ENCODE measurements at places on chromosomes 1 and 21.
A peak's percentile ranks its signal among the peaks of the same experiment; 100 is the strongest.

DNA sequence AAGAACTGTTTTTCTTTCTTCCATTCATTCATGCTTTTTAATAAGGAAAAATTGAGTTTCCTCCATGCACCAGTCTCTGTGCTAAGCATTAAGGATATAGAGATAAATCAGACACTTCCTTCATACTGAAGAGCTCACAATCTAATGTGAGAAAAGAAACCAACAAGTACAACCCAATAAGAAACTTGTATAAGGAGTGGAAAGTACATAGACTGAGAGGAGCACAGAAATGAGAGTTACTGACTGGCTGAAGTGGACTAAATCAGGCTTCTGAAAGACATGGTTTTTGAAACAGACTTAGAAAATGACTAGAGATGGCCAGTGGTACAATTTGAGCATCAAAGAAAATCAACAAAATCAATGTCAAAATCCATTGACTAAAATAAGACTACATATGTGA, 524.4 kb downstream of the PLPP3 start:
- DNase-seq, result no peak

GRCh38 chr1:119209061-119209460, 68.6 kb upstream of the WARS2 start:
- DNase-seq, result no peak

- no peak for DNase-seq
Observed at GRCh38 chr1:36481771-36482723, 666 bp downstream of the CSF3R start.

- no peak for DNase-seq
Observed at GRCh38 chr1:9555942-9556341, 16.7 kb downstream of the SLC25A33 start.

GRCh38 chr1:152960452-152961044, 9.9 kb upstream of the SPRR4 start:
- DNase-seq, result no peak

- DNase-seq, result no peak
Observed at GRCh38 chr1:196649990-196650389, 1.9 kb upstream of the CFH start.

DNA sequence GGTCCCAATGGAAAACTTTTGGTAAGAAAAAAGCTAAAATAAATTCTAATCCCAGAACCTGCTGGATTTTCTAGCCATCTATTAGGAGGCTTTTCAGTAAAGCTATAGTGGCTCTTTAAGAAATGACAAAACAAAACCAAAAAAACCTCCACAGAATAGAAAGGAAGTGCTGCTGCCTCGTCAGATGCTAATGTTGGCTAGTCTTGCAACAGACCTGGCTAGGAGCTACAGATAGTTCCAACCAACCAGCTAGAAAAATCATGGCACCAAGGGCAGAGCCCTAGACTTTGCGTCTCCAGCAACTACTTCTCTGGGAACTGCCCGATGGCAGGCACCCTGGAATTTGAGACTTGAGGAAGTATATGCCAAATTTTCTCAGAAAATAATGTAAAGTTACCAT, 7.6 kb downstream of the CD101 start:
- DNase-seq, result peak; percentile 26

GRCh38 chr21:45078877-45079281, 4.5 kb downstream of the ADARB1 start:
- DNase-seq, result peak; percentile 89

DNA sequence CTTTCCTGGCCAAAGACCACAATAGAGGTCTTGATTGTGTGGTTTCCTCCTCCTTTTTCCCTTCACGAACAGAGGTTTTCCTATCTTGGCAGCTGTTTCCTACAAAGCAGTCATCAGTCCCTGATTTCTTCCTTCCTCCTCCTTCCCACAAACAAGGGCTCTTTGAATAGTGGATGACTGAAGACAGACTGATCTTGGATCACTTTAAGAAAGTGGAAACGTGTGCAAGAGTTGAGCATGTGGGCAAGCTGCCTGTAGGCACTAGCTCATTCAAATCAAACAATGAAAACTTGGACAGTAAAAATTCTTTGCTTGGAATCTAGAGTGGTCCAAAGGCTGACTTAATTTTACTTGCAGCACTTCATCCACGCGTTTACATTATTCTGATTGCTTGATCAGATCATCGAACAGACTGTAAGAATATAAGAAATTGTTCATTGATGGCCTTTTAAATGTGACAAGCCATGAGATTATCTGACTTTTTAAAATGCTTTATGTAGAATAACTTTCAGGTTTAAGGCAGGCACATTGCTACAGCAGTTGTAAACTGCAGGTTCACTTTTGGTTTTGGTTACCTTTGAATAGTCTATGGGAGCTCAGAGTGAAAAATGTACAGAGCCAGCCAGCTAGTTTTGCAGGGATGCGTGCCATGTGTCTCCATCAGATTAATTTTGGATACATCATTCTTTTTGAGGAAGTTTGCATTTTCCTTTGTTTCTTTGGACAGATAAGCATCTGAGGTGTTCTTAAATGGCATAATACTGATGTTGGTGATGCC, 34.4 kb downstream of the ADGRL2 start:
- DNase-seq, result no peak

- no peak for DNase-seq
Observed at GRCh38 chr1:15985611-15986297, 9.9 kb upstream of the ZBTB17 start.

DNA sequence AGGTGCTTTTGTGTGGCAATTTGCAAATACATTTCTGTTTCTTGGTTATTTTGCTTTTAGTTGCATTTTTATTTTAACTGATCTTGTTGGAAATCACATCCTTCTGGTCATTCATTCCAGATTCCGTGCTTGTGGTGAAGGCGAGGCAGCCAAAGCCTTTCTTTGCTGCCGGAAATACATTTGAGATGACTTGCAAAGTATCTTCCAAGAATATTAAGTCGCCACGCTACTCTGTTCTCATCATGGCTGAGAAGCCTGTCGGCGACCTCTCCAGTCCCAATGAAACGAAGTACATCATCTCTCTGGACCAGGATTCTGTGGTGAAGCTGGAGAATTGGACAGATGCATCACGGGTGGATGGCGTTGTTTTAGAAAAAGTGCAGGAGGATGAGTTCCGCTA, 34.8 kb upstream of the CD101 start:
- no peak for DNase-seq

DNA sequence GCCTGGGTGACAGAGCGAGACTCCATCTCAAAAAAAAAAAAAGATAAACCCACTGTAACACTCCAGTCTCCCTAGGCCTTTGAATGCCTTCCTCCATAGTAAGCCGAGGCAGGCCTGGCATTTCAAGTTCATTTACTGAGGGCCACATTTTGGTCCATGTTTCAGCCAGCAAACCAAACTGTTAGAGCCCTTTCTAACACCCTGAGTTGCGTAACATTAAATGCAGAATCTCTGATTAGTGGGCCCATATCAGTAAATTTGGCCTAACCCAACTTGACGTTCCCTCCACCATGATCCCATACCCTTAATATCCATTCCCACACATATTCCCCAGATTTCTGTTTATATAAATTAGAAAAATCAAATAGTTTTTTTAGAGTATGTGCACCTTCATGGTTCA, 12.4 kb downstream of the MPZL1 start:
- no peak for DNase-seq

DNA sequence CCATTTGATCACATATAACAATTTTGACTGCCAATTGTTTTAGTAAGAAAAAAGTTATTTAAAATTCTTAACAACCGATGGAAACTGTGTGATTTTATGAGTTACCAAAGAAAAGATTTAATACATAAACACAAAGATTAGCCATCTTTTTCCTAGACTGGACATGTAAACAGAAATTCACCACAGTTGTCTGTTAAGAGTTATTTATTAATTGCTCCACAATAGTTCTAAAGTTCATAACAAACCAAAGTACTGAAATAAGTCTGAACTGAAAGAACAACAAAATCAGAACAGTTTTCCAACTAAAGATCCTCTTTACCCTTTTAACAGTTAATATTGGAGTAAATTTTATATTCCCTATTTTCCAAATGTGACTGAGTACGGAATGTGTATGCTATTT, 8.6 kb downstream of the ZNF281 start:
- no peak for DNase-seq

DNA sequence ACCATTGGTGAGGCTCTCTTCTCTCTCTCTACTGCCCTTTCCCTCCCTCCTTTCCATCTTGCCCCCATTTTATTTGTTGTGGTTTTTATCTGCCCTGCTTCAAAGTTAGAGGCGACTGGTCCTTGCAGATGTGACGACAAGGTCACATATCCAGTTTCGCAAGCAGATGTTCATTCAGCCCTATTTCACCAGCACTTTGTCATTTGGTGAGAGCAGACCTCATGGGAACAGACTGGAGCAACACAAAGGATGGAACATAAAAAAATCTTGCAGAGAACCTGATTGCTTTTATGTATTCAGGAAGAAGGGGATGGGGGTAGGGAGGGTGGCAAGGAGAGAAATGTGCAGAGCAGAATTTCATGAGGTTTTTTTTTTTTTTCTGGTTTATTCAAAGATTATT, 84.3 kb downstream of the ELAVL4 start:
- no peak for DNase-seq

DNA sequence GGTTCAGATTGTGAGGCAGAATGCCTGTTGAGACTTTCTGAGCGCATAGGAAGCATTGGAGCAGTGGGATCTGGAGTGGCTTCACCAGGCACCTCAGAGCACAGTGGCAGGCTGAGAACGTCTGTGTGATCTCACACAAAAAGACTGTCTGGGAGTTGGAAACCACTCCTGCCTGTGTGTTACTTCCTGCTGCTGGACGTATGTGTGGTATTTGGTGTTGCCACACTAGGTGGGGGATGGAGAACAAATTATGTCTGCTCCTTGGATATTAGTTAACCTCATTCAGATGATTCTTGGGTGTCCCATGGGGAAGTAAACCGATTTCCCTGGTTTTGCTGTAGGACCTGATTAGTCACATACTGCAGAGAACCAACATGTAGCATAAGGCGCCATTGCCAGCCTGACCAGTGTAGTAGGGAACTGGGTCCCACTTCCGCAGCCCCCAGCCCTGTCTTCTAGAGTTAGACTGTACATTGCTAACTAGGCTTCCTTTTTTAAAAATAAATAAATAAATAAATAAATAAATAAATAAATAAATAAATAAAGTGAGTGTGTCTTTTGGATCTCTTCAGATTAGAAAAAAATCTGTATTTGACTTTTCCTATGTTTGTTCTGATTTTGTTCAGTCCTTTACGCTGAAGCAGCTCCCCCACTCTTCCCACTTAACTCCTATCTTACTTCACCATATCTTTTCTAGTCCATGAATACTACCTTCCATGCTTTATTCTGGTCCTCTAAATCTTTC, 26.9 kb downstream of the UCK2 start:
- peak; percentile 20 for DNase-seq

GRCh38 chr1:186965847-186966246, 137.1 kb downstream of the PLA2G4A start:
- no peak for DNase-seq

DNA sequence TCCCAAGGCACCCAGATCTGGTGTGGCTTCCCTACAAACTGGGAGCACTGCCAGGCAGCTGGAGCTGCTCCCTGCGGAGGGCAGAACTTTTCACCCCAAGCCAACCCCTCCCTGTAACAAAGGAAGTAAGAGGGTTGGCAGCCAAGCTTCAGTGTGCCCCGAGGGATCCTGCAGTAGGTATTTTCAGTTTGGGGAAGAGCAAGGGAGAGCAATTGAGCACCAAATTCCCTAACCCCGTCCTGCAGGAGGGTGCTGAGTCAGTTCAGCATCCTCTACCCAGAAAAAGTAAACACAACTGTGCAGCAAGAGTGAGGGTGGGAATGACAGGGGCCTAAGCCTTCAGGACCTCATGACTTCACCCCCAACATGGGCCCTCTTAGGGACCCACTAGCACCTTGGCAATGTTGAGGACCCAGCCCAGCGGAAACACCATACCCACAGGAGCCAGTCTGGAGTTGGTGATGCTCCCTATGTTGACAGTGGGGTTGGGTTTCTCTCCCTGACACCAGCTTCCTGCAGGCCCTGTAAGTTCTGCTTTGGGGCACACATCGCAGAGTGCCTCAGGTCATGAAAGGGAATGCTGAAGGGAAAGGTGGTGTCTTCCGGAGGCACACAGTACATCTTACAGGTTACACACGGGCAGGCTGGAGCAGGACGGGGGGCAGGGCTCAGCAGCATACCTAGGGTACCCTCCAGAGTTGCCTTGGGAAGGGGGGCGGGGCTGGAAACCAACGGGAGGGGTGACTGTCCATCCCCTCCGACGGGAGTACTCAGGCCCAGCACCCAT, 14.8 kb downstream of the SH3BP5L start:
- no peak for DNase-seq

DNA sequence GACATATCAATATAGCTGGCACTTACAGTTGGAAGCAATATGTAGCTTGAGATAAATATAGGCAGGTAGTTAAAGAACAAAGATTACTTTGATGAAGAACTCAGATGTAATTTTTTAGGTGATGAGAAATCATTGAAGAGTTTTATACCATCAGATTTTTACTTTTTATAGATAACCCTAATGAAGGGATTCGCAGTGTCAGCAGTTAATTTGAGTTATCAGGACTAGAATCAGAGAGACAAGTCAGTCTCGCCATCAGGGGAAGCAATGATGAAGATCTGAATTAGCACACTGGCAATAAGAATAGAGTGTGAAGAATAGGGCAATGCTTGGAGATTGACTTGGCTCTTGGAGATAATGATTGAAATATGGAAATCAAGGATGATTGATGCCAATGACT, 342.5 kb downstream of the PDE4B start:
- DNase-seq, result no peak

GRCh38 chr1:61079898-61080336, 2.4 kb upstream of the NFIA start:
- DNase-seq, result peak; percentile 14

- DNase-seq, result peak; percentile 87
Observed at GRCh38 chr1:88998716-88999115, 6.3 kb upstream of the KYAT3 start.

DNA sequence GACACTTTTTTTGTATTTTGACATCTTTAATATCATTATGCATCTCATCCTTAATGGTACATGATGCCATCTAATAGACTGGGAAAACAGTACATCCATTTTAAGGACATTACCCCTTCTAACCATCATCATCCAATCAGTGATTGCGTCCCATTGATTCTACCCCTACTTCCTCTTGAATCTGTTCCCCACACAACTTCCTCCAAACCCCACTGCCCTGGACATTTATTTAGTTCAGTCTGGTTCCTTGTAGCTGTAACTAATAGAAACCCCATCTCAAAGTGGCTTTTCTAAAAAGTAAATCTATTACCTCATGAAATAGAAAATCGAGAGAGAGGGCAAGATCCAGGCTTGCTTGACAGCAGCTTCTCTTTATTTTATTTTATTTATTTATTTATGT, 2.1 kb upstream of the ITLN1 start:
- no peak for DNase-seq

- no peak for DNase-seq
Observed at GRCh38 chr1:29383746-29384371, 147.5 kb downstream of the PTPRU start.
